ENCODE measurements at places on chromosomes 7 and 10.

GRCh38 chr10:35642793-35643114 is 658 bp upstream of the FZD8 start:
- no peak for DNase-seq

- DNase-seq, result no peak
These were observed 3.0 kb downstream of the STRIP2 start for GRCh38 chr7:129437190-129437589.

- DNase-seq, result peak; percentile 5
These were observed 276.5 kb downstream of the MAGI2 start for GRCh38 chr7:79176859-79177477.

GRCh38 chr7:35734001-35734483 is 39.1 kb upstream of the HERPUD2 start:
- DNase-seq, result no peak

GRCh38 chr10:107232013-107232412 is 67.5 kb upstream of the SORCS1 start:
- no peak for DNase-seq

GRCh38 chr10:69908124-69908523 is 106.4 kb downstream of the COL13A1 start:
- DNase-seq, result no peak

DNA sequence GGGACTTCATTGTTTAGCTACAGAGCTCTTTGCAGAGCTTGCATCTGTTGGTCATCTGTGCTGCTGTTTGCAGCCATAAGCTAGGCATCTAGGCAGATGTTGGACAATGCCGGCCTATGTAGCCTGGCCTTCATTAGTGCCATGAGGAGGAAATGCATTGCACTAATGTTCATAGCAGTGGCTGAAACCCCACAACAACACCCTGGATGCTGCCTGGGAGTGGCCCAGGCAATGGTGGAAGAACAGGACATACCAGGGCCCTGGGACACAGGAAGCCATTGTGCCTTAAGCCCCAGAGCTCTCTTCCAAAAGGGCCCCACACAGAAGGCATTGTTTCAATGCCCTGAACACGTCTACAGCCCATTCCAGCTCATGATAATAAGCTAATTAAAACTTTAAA is 131.5 kb upstream of the LYZL1 start:
- DNase-seq, result no peak

DNA sequence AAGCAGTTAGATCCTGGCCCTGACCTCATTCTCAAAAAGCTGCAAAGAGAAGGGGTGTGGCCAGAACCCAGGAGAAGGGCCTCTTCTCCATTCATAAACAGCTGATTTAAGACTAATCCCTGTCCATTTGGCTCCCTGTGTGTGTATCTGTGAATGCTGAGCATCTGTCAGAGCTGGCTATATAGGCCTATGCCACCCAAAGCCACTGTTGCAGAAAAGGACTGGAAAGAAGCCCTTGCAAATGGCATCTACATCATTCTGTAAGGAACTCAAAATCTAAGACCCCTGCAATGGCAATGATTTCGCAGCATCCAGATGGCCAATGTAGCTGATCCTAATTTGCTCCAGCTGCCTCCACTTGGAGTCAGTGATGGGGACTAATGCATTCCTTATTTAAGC is 384.5 kb downstream of the KCNMA1 start:
- no peak for DNase-seq

- DNase-seq, result peak; percentile 84
These were observed 10.9 kb upstream of the SP8 start for GRCh38 chr7:20797462-20798080.

- peak; percentile 36 for DNase-seq
These were observed 4.6 kb upstream of the VGF start for GRCh38 chr7:101169838-101170551.

GRCh38 chr7:157021871-157022680 is 11.6 kb upstream of the MNX1 start:
- no peak for DNase-seq

DNA sequence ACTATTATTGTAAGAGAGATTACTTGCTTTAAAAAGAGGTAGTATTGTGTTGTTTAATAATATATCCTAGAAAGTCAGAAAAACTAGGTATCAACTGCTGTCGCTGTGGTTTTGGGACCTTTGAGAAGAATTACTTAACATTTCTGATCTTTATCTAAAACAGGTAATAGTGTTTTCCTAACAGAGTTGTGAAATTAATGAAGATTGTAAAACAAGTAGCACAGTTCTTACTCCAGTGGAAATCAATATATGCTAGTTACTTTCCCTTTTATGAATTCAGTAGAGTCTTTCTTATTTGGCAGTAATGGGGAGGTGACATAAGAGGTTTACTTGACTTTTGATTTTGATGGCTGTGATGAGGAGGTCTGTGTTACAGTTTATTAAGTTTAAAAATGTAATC is 58.1 kb downstream of the KIF20B start:
- DNase-seq, result no peak

- peak; percentile 64 for DNase-seq
These were observed 206 bp downstream of the UPF2 start for GRCh38 chr10:12042409-12042796.

GRCh38 chr7:91557789-91558404 is 293.7 kb downstream of the FZD1 start:
- no peak for DNase-seq

- DNase-seq, result no peak
These were observed 202.6 kb upstream of the RNF32 start for GRCh38 chr7:156438011-156438410.

GRCh38 chr7:140315498-140316164 is 82.7 kb downstream of the SLC37A3 start:
- no peak for DNase-seq

DNA sequence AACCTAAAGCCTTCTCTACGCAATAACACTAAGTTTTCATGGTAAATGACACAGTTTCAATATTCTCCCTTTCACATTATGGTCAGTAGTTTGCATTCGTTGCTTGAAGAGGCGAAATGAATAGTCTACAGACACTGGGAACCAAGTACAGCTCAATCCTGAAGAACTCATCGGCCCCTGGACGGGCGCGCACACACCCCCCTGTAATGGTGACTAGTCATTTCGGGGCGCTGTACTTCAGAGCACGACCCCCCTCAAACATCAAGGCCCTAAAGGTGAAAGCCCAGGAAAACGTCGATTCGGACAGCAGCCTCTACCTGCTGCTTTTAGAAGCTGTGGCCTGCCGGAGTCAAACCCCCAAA is 1.0 kb downstream of the NT5C2 start:
- DNase-seq, result no peak

- DNase-seq, result no peak
These were observed 1.2 kb downstream of the TPK1 start for GRCh38 chr7:144834641-144835144.

GRCh38 chr7:64686493-64687184 is 20.7 kb downstream of the ZNF107 start:
- DNase-seq, result no peak

DNA sequence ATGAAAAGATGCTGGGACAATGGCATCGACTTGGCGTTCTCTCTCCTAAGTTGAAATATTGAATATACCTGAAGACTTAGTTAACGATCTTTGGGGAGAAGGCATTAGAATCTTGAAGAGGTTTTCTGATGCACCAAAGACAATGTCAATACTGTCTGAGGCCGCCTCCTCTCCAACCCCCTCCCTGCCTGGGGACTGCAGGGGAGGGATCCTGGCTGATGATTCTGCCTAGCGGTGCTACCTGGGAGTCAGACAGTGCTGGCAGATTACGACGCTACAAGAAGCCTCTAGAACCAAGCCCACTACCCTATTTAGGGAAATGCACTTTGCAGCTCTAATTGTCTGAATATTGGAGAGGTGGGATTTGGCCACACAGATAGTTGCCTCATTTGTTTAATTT is 145.6 kb upstream of the HABP2 start:
- DNase-seq, result no peak

GRCh38 chr7:24889611-24890010 is 90.4 kb downstream of the OSBPL3 start:
- DNase-seq, result no peak

DNA sequence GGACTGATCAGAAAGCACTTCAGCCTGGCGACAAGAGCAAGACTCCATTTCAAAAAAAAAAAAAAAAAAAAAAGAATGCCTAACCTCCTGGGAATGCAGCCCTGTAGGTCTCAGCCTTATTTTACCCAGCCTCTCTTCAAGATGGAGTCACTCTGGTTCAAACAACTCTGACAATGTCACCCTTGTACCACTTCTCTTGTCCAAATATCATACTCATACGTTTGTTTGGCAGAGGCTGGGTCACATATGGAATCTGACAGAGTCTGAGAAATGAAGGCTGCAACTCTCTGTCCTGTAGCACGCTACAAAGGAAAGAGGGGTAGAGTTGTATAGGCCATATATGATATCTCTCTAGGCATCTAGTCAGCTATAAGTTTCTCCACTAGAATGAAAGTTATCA is 58.6 kb upstream of the GSAP start:
- no peak for DNase-seq

- peak; percentile 52 for DNase-seq
These were observed at the start of gene HHEX for GRCh38 chr10:92689663-92690210. Gene HHEX (plus strand): TSS chr10:92689955. CDS start chr10:92689987, 32 bp downstream.

- DNase-seq, result no peak
These were observed 14.8 kb downstream of the ZNF316 start for GRCh38 chr7:6651851-6652445.

DNA sequence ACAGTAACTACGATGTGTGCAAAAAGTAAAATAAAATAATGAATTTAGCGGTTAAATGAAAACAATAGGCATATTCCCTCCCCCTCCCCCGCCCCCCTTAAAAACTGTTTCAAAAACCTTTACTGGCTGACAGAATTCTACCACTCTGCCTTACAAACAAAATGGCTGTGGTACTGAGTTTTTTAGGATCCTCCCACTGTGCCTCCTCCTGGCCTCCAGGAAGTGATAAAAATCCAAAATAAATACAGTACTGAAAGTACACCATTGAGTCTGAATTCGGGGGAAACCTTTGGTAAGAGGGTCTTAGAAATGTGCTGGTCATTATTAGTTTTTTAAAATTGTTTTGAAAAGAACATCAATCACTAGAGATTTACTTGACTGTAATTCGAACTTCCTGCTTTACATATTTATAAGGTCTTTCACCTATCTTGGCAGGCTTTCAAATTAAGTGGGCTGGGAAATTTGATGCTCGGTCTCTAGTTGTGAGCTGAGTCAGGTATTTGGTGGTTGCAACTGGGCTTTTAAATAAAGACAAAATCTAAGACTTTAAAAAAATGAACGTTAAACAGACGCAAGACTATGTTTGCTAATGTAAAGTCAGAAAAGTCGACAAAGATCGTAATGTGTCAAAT is 32.5 kb upstream of the EPC1 start:
- DNase-seq, result peak; percentile 82

- DNase-seq, result peak; percentile 5
These were observed 40.0 kb downstream of the ETV1 start for GRCh38 chr7:13949445-13949844.

GRCh38 chr7:5218564-5219360 is 28.7 kb downstream of the WIPI2 start:
- no peak for DNase-seq

- no peak for DNase-seq
These were observed 17.0 kb downstream of the CHST12 start for GRCh38 chr7:2420216-2420933.

GRCh38 chr10:81179324-81179723 is 641.6 kb downstream of the SH2D4B start:
- DNase-seq, result no peak

- no peak for DNase-seq
These were observed 74.0 kb downstream of the ADCY1 start for GRCh38 chr7:45647967-45648670.

GRCh38 chr10:62512732-62513475 is 138.7 kb downstream of the ZNF365 start:
- no peak for DNase-seq

- DNase-seq, result no peak
These were observed 568.2 kb downstream of the DNAJB6 start for GRCh38 chr7:157904866-157905570.

DNA sequence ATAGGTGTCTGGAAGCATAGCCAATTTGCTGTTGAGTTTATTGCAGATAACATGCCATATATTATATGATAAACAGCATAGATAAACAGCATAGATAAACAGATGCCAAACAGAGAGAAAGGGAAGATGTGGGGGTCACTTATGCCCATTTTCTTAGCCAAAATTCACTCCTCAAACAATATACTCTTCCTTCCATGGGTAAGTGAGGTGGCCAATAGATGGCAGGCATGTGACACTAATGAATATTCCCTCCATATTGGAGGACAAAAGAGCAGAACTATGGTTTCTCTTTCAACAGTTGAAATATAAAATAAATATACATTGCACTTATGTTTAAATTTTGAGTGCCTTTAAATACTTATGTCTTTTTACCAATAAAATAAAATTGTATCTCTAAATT is 1212.8 kb downstream of the REEP3 start:
- no peak for DNase-seq

- DNase-seq, result no peak
These were observed 42.4 kb downstream of the PROSER2 start for GRCh38 chr10:11865561-11865960.

- DNase-seq, result no peak
These were observed 12.4 kb downstream of the MTPN start for GRCh38 chr7:135964791-135965190.

- no peak for DNase-seq
These were observed 46.8 kb upstream of the TMEM213 start for GRCh38 chr7:138750901-138751464.

GRCh38 chr7:141184532-141185190 is 110.8 kb downstream of the TMEM178B start:
- DNase-seq, result no peak

GRCh38 chr7:2157473-2158279 is 75.1 kb downstream of the MAD1L1 start:
- peak; percentile 8 for DNase-seq

GRCh38 chr10:16770141-16770540 is 47.1 kb downstream of the RSU1 start:
- no peak for DNase-seq

DNA sequence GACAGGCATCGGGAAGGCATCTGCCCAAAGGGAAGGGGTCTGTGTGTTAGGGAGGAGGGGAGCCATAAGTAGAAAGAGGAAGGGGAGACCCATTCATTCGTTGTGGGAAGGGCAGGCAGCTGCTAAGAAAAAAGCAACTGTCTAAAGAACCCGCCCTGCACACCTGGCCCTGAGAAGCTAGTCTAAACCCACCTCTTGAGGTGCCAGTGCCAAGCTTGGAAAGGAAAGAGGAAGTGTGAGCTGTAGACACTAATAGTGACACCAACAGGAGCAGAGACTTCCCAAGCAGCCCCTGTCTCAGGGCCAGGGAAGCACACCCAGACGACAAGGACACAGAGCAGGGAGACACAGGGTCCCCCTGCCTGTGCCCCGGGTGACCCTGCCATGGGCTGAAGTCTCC is 40.8 kb upstream of the PRSS58 start:
- no peak for DNase-seq

- DNase-seq, result no peak
These were observed 61.9 kb upstream of the LANCL2 start for GRCh38 chr7:55303220-55303619.

- DNase-seq, result no peak
These were observed 572.4 kb downstream of the GLRX3 start for GRCh38 chr10:130708465-130709070.

Measured in NCI-H146 (cell line).